A549 (cell line): ENCODE measurements at places on chromosomes 16 and 17. TPM values are rescaled to one million over a fixed set of nuclear protein-coding genes. Genes with fewer than 3 reads are reported as not detected.
A peak's percentile ranks its signal among the peaks of the same experiment; 100 is the strongest.

Gene SEZ6L2
- 9.0 to 12.6 TPM (median 11.4 TPM) in 3 replicates for polyA plus RNA-seq

- no peak for DNase-seq
These were observed 14.3 kb upstream of the SCIMP start for GRCh38 chr17:5248821-5249479.

DNA sequence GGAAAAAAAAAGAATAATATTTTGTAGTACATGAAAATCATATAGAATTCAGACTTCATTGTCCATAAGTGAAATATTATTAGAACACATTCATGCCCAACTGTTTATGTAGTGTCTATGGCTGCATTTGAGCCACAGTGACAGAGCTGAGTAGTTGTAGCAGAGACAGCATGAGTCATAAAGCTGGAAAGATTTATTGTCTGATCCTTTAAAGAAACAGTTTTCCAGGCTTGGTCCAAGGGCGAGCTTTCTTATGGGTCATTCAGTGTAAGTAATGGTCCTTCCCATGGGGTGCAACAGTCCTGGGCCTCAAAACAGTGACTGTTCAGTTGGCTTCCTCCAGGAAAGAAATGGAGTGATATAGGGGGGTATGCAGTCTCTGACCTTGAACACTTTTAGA lies 260.2 kb downstream of the HS3ST4 start:
- DNase-seq = no peak

GRCh38 chr16:85611444-85612190 lies 1.5 kb upstream of the GSE1 start:
- DNase-seq = peak; percentile 75
